NCI-H82 (cell line): ENCODE measurements at places on chromosomes 11 and 22.

DNA sequence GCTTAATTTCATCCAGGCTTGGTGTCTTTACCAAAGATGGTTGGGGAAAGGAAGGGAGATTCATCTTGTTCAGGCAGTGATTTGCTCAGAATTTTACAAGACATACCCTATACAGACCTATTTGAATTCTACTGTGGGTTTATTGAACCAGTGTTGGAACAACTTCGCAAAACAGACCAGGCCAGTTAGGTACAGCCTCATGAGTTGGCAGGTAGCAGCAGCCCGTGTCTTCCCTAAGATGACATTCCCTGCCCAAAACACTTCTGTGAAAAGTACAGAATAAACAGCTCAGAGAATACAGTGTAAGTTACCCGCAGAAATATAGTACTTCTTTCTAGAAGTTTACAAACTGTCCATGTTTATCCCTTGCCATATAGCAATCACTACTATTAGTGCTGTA lies 102.4 kb upstream of the GAL start:
- no peak for DNase-seq

- DNase-seq = peak; percentile 84
Observed at GRCh38 chr11:73335204-73335923, 27.3 kb downstream of the ARHGEF17 start.

DNA sequence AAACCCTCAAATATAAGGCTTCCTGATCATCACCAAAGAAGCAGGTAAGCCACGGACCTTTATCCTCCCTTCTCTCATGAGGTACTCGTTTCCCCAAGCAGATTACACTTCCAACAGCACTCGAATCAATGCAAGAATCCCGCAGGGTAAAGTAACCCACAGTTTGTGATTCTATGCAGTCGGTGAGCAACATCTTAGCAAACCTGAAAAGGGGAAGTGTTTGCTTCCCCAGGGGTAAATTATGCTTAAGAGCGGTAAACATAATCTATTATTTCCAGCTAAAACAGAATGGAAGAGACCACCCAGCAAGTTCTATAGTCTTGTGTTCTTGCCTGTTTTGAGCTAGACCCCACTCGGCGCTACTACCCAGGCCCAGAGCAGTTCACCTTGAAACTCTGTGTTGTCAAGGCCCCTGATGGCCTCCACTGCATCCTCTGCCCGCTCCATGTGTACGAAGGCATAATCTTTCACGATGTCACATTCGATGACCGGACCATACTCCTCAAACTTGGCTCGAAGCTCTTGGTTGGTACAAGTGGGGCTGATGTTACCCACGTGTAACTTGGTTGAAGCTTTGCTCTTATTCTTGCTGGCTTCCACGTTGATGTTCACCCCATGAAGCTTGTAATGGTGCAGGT lies 1.3 kb downstream of the RBM4B start:
- no peak for DNase-seq

DNA sequence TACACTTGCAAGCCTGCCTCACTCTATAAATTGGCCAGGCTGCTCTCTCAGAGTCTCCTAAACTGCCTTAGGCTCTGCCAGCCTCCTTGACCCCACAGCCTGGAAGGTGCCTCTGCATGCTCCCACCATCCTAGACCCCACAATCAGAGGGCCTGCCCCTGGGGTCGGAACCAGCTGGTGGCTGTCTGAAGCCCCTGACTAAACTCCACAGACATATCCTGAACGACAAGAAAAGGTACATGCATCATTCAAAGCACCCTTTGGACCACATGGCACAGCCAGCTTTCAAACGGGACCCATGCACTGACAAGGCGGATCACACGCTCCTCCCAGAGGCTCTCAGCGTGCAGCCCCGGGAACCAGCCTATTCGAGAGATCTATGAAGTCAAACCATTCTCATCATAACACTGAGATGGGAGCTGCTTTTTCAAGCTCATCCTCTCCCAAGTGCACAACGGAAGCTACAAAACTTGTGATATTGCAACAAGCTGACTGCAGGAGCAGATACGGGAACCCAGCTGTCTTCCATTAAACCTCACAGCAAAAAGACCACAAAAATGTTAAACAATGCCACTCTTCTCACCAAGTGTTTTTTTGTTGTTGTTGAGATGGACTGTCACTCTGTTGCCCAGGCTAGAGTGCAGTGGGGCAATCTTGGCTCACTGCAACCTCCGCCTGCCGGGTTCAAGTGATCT lies 8.1 kb downstream of the SHANK2 start:
- no peak for DNase-seq

DNA sequence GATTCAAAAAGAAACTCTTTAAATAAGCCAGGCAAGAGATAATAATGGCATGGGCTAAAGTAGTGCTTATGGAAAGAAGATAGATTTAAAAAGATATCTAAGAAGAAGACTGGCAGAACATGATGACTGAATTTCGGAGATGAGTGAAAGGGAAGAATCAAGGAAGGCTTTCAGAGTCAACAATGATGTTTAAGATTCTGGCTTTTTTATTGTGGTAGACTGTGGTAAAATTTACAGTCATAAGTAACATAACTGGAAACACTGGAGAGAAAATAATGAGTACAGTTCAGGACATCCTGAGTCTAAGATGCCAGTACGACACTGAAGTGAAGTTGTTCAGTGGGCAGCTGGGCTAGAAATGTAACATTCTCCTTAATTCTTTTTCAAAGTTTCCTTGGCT lies 85.2 kb downstream of the PHF21A start:
- DNase-seq = no peak

DNA sequence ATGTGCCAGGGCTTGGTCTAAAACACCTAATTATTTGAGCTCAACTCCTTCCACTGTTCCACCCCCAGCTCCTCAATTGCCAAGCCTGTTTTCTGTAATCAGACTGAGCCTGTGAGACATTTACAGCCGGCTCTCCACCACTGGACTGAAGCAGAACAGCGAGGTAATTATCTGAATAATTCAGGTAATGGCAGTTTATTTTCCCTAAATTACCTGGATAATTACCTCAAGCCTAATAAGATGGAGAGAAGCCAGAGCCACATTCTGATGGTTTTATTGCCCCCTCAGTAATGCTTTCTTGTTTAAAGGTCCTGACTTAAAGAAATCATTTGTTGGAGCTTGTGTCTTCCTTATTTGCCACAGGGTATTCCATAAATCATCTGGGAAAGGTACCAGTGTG lies 64.2 kb downstream of the FZD4 start:
- DNase-seq = no peak

DNA sequence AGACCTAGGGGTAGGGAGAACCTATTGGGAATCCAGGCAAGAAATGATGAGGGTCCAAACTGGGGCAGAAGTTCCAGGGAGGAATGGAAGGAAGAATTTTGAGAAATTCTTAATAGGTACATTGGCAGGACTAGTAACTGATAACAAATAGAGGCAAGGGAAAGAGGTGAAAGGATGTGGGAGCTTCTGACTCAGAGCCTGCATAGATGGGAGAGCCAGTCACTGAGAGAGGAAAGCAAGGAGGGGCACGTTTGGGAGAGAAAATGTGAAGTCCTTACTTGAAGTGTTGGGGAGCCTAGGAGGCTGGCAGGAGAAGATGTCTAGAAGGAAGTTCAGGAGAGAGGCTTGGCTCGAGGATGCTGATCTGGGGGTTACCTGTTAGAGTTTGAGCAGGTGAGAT lies 104.6 kb upstream of the NCAM1 start:
- no peak for DNase-seq
